Activated naive CD4-positive, alpha-beta T cell treated with Interleukin-2 at 50 U/mL for 16 hours (primary cell): ENCODE measurements at places on chromosomes 12 and 14.

- DNase-seq: peak; percentile 84
Observed at GRCh38 chr12:6825398-6826124, 2.6 kb upstream of the P3H3 start.

DNA sequence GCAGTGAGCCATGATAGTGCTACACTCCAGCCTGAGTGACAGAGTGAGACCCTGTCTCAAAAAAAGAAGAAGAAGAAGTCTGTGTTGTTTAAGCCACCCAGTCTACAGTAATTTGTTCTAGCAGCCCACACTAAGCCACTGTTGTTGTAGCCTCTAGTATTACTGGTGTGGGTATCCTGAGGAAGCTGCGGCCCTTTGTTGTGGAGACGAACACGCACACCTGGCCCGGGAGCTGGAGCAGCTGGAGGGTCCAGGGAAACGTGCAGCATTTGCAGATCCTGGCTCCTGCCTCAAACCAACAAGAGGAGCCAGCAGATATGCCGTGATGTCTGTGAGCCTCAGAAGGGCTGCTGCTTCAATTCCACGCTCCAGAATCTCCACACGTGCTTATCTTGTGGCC, 65.3 kb downstream of the MAP1LC3B2 start:
- no peak for DNase-seq

DNA sequence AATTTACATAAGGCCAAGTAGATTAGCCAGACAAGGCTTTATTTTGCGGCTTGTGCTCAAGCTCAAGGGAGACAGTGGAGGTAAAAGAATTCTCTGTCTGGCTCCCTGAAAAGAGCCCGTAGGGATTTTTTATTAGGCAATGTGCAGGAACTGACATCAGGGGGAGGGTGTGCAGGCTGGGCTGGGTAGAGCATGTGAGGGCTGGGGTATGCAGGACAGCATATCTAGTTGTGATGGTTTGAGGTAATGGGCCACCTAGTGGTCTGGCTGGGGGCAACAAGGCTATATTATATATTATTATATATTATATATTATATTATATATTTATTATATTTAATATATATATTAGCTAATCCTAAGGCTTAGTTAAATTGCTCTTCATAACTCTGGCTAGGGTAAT, 102.1 kb downstream of the TMEM117 start:
- no peak for DNase-seq

GRCh38 chr14:65462411-65462810, 49.9 kb downstream of the FUT8 start:
- peak; percentile 10 for DNase-seq

DNA sequence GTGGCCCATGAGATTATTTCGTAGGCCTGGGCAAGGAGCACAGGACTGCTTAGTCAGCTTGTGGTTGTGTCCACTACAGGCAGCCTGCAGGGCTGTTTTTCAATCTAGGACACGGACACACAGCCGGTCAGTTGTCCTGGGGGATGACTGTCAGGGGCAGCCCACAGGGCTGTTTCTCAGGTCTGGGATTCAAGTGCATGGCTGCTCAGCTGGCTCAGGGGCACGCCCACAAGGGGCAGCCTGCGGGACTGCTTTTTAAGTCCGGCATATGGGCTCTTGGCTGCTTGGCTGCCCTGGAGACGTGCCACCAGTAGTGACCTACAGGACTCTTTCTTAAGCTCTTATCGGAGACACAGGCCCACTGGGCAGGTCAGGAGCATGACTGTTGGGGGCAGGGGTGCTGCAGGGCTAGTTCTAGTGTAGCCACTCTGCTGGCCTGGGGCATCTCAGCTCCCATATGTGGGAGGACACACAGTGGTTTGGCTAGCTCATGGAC, 26.6 kb upstream of the GTF2A1 start:
- DNase-seq: no peak
